ENCODE measurements at places on chromosomes 4 and X.

DNA sequence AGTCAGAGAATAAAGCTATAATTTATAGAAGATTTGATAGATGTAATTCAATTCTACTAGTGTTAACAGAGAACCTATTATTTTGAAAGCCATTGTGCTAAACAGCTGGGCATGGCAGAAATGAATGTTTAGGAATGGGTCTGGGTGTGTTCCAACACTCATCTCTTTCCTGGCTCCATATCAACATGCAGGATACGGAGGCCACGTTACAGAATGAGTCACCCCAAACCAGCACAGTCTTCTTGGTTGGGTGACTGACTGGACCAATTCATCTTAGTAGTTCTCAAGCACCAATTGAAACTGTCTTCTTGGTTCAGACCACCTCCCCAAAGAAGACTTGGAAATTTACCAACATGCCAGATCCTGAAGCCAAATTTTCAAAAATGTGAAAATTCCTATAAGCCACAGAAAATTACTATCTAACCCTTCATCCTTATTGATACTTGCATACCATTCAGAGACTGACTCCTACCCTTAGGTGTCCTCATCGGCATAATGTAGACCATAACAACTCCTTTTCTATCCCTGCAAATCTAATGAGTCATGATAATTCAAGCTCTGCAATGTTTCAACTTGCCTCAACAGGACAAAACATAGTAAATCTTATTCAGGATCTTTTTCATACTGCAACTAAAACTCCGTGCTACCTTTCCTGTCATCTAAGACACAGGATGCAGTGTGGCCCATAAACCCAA lies 52.0 kb upstream of the ATOH1 start:
- DNase-seq: no peak

DNA sequence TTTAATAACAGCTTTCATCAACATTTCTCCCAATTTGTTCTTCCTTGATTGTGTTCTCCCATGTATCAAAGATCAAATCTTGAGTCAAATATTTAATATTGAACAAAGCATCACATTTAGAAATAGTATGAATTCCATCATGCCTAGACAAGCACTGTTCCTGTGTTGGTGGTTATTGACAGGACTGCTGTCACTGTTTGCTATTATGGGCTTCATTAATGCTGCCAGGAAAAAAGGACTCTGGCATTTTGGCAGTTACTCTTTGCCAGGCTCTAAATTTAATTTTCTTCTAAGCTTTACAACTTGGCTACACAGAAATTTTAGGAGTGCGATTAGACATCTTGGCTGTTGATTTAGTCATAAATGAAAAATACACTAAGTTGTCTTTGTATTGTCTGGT lies 295.9 kb upstream of the NRK start:
- DNase-seq: no peak

DNA sequence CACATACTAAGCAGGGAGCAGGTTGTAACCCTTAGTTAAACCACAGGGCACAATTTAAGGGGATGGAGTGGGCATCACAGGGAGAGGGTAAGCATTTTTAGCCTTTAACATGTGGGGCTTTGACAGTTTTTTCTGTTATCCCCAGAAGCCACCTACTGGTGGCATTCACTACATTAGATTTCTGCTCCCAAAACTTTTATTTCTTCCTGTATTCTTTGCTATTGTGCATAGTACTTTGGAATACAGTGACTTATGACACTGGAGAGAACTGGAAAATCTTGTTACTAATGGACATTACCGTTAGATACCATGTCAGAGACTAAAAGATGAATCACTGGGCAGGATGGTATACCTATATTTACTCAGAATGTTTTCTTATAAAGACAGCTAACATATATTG lies 7.3 kb downstream of the TRIM75 start:
- no peak for DNase-seq

GRCh38 chrX:147832707-147833348 lies 78.9 kb upstream of the FMR1 start:
- DNase-seq: no peak

GRCh38 chrX:34585561-34585960 lies 71.5 kb downstream of the TMEM47 start:
- no peak for DNase-seq

DNA sequence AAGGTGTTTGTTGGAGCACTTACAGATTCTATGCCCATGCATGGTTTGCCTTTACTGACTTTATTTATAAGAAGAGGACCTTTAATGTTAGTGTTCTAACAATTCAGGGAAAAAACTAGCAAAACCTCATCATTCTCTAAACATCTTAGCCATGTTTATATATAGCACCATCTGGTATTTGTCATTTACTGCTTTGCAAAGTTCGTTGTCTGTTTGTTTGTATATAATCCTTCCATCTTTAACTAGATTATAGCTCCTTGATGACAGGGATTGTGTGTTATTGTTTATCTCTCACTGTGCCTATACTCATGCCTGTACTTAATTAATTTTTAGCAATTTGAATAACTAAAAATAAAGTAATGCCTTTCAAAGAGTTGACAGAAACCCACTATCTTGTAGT lies 170.6 kb upstream of the PACRGL start:
- DNase-seq: no peak

DNA sequence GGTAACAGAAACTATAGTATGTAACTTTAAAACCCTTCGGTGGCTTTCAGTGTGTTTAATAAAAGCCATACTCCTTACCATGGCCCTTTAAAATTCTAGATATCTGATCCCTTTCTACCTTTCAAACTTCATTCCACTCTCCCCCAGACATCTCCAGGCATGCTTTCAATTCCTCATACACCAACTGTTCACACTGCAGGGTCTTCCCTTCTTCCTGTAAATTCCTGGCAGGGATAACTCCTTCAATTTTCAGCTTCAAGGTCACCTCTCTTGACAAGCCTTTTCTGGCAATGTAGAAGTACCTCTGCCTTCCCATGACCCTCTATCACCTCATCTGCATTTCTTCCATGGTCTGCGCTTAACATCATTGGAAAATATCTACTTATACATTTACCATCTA lies 60.8 kb downstream of the WDFY3 start:
- DNase-seq: no peak

DNA sequence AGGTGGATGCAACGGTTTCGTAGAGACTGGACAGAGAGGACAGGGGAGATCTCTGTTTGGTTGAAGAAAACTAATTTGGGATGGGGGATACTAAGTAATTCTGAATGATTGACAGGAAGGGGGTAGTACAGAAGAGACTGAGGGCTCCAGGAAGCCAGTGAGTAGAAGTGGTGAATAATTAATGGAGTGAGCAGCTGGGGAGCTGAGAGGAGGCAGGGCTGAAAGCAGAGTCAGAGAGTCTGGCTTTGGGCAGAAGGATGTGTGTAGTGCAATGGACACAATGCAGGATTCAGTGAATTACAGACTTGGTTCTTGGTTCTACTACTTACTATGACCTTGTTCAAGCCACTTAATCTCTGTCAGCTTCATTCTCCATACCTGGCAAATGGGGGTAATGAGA lies 161.7 kb downstream of the RBMX2 start:
- no peak for DNase-seq

DNA sequence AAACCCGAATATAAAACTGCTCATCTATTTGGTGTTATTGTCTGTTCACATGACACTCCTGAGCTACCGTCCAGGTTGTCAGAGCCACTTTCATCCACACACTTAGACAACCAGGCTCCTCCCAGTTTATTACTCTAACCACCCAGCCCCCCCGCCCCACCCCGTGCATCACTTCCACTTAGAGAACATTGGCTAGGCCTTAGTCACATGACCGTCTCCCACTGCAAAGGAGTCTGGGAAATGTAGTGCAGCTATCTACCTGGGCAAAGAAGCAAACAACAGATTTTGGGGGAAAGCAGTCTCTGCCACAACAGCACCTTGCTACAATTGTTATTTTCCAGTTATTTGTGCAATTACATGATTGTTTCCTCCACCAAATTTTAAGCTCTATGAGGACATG lies 57.6 kb upstream of the RBPJ start:
- DNase-seq: no peak

DNA sequence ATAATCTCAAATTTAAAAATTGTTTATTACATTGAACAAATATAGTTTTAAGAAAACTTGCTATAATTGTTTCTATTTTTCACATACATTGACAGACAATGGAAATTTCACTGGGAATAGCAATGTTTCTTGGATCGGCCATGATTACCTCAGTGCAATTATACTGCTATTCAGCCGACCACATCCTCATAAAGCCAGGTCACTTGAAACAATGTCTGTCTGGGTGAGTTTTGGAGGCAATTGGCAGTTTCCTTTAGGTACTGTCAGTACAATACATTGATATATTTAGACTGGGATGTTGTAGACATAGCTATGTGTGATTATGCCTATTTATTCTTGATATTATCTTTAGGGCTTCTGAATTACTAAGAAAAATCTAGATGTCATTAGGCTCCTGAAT lies 89.5 kb upstream of the VEGFC start:
- DNase-seq: no peak

DNA sequence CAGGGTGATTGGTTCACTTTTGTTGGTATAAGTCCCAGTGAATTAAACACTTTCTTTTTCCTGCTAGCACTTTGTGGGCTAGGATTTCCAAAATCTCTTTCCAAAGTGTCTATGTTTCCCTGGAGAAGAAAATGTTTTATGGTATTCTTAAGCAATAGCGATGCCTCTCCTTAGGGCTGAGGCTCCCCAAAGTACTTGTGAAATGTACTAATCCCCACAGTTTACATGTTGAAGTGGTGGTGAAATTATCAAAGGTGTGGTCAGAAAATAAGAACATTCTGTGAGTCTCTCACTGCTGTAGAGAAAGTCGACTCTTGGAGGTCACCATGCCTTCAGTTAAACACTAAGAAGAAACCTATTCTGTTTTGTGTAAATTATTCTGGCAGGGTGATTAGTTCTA lies 51.5 kb upstream of the AMELX start:
- no peak for DNase-seq

- DNase-seq: no peak
Measured at GRCh38 chrX:119677654-119677981, 15.3 kb downstream of the SEPTIN6 start.

DNA sequence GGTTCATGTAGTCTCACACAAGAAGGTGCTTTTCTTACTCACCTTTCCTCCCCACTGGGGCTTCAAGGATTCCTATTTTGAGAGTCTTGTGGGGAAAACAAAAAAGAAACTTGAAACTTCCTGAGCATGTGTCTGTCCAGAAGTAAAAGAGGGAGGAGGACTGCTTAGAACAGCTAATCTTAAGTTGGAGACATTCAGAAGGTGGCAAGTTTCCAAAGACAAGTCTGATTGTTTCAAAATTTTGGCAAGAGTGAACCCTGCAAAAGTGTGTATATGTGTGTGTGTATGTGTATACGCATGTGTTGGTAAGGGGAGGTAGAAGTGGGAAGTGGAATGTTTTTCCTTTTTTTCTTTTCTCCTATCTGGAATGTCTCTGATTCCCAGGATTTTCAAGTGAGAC lies 189.0 kb upstream of the FRMPD4 start:
- DNase-seq: no peak

Data from stimulated activated CD4-positive, alpha-beta T cell treated with anti-CD3 and anti-CD28 coated beads, Interleukin-4, amount 100 ng/mL, for 4 hours (primary cell).